Activated gamma-delta T cell treated with Interleukin-2 at 50 U/mL for 16 hours (primary cell): ENCODE measurements at places on chromosomes 16 and 17.

GRCh38 chr16:72788269-72788809 lies 259.6 kb downstream of the ZFHX3 start:
- no peak for DNase-seq

GRCh38 chr16:64339052-64339770 lies 782.7 kb downstream of the CDH11 start:
- no peak for DNase-seq

GRCh38 chr16:75138233-75138632 lies 10.1 kb upstream of the ZFP1 start:
- DNase-seq, result no peak

DNA sequence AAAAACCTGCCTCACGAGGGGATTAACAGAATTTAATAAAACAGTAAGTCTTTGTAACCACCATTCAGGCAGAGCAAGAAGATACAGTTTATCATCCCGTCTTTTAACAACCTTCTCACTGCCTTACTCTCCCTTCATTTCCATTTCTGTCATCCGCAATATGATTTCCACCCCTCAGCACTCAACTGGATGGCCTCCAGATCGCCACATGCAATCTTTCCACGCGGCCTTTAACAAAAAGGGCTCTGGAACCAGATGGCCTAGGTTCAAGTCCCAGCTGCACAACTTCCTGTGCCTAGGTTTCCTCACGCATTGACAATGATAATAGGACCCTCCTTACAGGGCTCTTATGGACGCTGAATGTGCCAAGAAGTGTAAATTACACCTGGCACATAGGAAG lies 103.6 kb downstream of the GAS7 start:
- no peak for DNase-seq

GRCh38 chr17:17808706-17809432 lies 27.9 kb downstream of the SREBF1 start:
- no peak for DNase-seq

DNA sequence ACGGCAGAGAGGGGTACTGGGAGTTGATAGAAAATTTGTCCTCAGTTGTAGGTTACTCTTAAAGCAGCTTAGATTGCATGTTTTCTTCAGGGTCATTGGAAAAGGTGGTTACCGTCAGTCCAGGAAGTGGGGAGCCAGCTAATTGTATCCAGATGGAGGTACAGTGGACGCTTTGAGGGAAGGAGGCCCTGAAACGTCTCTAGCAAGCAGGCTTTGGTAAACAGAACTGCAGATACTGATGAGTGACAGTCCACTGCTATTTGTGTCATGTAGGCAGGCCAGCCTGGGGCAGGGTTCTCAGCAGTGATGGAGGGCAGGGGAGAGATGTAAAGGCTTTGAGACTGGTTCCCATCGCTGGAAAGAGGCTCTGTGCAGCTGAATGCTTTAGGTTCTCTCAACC lies 30.2 kb upstream of the ST6GALNAC1 start:
- no peak for DNase-seq
